Right cardiac atrium (tissue), 5 donors: ENCODE measurements at places on chromosomes 5 and 9.

GRCh38 chr5:141597814-141598213 is 21.0 kb downstream of the DIAPH1 start:
- DNase-seq, result no peak

GRCh38 chr5:60177596-60177995 is 284.1 kb upstream of the PDE4D start:
- DNase-seq, result no peak

GRCh38 chr9:1966725-1967366 is 48.3 kb upstream of the SMARCA2 start:
- no peak for DNase-seq

GRCh38 chr9:68763104-68763503 is 58.1 kb downstream of the PIP5K1B start:
- no peak for DNase-seq

DNA sequence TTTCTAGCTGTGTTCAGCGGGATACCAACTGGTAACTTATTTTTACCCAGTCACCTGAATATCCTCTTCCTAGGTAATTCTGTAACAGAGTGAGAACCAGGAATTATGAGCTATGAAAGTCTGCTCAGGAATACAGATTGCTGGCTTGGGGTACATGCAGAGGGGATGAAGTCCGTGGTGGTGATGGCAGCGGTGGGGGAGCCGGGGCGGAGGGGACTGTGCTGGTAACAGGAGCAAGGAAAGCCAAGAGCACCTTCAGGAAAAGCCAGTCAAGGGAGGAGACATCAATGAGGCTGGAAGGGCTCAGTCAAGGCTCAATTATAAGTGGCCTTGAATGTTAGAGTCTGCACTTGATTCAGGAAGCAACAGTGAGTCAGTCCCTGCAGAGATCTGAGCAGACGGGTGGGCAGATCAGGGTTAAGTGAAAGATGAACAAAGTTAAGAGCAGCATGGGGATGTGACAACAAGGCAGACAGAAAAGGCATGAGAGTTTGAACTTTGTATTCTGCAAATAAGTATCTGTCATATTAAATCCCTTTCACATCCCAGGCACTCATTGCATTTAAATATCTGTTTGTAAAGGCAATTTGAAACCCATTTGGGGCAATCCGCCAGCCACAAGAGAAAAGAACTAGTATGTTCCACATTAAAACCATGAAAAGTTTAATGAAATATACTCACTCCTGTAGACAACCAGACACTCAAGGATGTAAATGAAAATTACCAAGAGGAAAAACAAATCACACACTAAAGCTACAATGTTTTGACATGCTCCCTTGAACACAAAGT is 101.2 kb downstream of the TTC39B start:
- no peak for DNase-seq
